ENCODE measurements at places on chromosomes 1 and 21.

GRCh38 chr1:243397613-243398321 lies 141.9 kb downstream of the SDCCAG8 start:
- no peak for DNase-seq

DNA sequence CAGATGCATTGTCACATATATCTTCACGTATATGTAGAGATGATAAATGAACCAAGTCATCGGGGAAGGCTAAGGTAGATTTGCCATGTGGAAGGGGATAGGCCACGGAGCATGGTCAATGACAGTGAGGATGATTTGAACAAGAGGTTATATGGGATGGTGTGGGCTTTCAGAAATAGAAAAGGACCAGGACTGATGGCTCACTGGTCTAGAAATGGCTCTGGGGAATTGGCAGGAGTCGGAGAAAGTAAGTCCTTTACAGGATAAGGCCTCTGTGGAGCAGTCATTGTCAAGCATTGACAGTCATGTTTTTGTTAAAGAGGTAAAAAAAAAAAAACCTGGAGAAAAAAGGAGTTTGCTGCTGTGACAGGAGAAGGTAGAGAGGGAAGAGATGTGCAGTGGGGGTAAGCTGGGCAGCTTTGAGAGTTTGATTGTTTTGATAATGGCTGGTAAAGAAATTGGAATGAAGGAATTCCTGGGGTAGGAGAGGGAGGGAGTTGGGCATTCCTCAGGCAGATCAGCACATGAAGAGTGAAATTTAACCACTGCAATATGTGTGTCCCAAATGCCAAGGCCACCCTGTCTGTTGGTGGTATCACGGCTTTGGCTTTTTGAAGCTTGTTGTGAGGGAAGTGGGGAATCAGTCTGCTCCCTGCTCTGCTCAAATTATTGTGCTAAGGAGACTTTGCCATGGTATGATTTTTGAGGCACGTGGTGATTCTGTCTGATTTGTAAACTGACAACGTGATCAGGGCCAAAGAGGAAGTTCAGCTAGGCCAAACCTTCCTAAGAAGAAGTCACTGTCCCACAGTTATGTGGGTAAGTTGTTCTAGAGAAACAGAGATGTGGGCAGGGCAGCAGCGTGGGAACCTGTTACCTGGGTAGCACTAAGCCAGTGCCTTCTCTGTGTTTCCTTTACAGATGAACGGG lies 26.0 kb downstream of the MACF1 start:
- DNase-seq: peak; percentile 51

- DNase-seq: peak; percentile 53
Observed at GRCh38 chr1:100734676-100735075, 15.1 kb downstream of the VCAM1 start.

GRCh38 chr21:40243685-40244084 lies 376.4 kb downstream of the PCP4 start:
- DNase-seq: no peak

- no peak for DNase-seq
Observed at GRCh38 chr1:6474815-6475282, 8.9 kb upstream of the TNFRSF25 start.

DNA sequence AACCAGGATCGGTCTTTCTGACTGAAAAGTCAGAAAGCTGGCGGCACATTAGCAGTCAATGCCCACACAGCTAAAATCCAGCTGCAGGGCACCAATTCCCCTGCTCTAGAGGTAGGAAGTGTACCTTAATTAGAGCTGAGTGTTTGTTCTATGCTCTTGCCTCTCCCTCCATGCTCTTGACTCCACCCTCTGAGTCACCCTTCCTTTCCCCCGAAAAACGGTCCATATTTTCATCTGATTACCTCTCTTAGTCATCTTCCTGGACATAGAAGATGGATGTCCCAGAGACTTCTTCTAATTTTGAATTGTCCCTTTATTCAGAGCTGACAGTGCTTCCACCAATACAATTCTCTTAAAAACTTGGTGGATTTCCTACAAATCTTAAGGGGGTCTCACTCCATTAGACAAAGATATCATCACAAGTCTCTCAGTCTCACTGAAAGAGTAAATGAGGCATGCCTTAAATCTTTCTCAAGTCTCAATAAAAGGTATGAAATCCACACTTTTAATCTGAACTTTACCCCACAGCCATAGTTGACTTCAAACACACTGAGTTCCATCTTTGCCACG lies 44.1 kb upstream of the SLC19A1 start:
- DNase-seq: no peak

Measured in kidney glomerular epithelial cell (primary cell).